ENCODE measurements at places on chromosomes 13 and 19.
A peak's percentile ranks its signal among the peaks of the same experiment; 100 is the strongest.

- no peak for DNase-seq
Measured at GRCh38 chr19:13094106-13094504, 8.6 kb downstream of the LYL1 start.

DNA sequence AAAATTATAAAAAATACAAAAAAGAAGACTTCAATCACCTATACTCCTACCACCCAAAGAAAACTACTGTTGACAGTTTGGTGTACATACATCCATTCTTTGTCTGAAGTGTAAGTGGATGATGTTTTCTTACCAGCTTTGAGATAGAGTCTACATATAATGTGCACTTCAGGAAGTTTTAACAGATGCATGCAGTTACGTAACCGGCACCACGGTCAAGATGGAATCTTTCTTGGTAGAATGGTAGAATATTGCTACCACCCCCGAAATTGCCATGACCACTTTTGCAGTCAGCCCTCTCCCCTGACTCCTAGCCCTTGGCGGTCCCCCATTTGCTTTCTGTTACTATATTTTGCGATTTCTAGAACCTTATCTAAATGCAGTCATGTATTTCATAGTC is 1.4 kb downstream of the CUL4A start:
- DNase-seq, result no peak

DNA sequence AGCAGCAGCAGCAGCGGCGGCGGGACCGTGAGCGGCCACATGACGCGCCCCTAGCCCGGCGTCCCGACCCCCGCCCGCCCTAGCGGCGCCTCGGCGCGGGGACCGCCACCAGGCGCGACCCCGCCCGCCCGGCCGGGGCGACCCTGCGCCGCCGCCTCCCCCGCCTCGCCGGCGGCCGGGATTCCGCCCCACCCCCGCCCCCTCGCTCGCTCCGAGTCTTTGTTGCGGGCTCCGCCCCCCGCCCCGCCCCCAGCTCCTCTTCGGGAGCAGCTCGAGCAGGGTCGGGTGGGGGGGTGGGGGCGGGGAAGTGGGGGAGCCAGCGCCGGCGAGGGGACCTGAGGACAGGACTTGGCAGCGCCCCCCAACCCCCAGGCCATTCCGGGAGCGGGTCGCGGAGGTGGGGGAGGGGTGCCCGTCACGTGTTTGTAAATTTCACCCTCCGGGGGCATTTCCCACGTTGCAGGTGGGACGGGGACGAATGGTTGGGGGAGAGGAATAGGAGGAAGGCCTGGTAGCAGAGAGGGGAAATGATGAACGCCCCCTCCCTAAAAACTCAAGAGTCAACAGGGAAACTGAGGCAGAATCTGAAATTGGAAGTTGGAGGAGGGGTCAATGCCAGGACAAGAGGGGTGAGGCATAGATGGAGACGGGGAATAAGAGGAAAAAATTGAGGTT is at the start of gene OLFM2:
Gene OLFM2, minus strand, starts transcription at position 190 of the 675 bp plus-strand sequence. Its CDS starts 149 bp downstream, at position 41.
- no peak for DNase-seq

GRCh38 chr19:1823539-1824251 is 11.6 kb upstream of the ATP8B3 start:
- no peak for DNase-seq

- no peak for DNase-seq
Measured at GRCh38 chr19:10335352-10335985, 2.1 kb upstream of the RAVER1 start.

DNA sequence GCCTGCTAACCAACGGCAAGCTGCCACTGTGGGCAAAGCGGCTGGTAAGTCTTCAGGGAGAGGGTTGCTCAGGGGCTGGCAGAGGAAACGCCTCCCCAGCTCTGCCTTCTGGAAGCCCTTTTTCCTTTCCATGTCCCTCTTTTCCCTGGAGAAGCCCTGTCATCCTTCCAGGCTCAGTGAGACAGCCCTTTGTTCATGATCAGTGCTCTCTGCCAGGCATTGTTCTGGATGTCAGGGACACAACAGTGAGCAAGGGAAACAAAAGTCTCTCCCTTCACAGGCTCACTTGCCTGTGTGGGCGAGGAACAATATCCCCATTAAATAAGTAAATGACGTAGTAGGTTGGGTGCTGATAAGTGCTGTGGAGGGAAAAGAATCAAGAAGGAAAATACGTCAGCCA is 13.9 kb upstream of the OVOL3 start:
- no peak for DNase-seq

GRCh38 chr19:42452590-42452989 is 9.8 kb upstream of the CXCL17 start:
- DNase-seq, result no peak

DNA sequence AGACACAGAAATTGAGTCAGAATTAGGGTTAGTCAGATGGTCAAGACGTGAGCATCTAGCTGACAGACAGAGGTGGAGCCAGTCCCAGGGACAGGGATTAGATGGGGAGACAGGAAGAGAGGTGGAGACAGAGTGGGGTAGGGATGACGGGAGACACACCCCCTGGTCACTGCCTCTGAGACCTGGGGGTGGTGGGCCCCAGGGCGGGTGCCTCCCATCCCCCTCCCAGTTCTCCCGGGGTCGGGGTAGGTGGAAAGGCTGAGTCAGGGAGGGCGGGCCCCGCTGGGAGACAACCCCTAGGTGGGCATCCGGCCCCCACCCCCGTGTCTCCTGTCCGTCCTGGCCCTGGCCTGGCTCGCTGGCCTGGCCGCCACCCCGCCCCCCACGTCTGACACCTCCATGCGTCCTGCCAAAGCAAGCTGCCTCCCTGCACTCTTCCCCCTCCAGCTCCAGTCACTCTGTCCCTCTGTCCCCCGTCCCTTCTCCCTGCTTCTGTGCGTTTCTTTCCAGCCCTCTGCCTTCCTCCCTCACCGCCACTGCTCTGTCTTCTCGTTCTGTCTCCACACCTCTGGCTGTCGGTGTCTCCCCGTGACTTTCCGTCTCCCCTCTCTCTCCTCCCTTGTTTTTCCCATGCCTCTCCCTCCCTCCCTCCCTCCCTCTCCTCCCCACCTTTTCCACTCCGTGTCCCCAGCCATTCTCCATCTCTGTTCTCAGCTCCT is 15.1 kb downstream of the CCDC97 start:
- DNase-seq, result no peak

DNA sequence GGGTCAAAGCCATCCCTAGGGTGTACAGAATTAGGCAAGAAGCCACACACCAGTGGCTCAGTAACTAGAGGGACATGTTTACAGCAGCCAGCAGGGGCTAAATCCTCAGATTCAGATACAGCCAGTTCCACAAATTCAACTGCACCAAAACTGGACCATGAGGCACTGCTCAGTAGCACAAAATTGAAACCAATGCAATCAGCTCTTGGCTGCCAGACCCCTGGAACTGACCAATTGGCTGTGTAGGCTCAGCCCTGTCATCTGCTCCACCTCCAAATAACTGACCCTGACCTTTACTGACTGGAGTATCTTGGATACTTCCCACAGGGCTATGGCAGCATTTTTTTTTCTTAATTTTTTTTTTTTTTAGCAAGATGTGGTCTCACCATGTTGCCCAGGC is 226.5 kb downstream of the FOXO1 start:
- DNase-seq, result no peak

DNA sequence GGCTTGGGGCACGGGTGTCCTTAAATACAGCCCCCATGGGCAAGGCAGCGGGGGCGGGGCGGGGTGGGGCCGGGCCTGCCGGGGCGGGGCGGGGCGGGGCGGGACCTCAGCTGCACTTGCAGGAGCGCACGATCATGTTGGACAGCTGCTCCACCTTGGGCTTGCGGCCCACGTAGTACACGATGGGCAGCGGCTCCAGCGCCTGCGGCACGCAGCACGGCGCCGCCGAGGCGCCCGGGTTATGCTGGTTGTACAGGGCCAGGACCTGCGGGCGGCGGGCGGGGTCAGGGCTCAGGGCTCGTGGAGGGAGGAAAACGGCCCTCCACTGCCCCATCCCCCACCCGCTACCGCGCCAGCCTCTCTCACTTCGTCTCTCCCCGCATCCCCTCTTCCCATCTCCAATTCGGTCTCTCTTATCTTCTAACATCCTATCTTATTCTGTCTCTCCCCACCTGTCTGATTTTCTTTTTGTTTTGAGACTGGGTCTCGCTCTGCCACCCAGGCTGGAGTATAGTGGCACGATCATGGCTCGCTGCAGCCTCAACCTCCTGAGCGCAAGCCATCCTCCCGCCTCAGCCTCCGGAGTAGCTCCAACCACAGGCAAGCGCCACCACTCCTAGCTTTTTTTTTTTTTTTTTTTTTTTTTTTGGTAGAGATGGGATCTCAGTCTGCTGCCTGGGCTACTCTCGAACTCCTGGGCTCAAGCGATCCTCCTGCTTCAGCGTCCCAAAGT is 21.1 kb downstream of the CCDC97 start:
- DNase-seq, result no peak

GRCh38 chr13:26213982-26214381 is 8.1 kb downstream of the RNF6 start:
- DNase-seq, result no peak

- no peak for DNase-seq
Measured at GRCh38 chr13:75566658-75567057, 17.1 kb downstream of the UCHL3 start.

GRCh38 chr13:98345107-98345935 is 168.3 kb upstream of the RNF113B start:
- no peak for DNase-seq

GRCh38 chr13:23610966-23611491 is 40.8 kb downstream of the TNFRSF19 start:
- no peak for DNase-seq

DNA sequence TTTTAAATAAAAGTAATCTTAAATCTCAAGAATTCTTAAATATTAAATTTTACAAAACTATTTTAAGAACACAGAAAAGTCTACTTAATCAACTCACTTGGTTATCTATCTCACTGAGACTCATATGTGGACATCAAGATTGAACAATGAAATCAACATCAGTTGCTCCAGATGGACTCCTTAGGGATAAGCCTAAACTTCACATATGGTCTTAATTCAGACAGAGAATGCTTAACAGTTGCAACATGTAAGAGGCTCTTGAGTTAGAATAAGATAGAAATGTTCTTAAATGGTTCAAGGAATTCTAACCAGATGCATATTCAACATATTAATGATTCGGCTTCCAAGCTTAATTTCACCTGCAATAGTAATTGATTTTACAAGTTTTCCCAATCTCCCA is 1730.9 kb downstream of the PCDH9 start:
- no peak for DNase-seq

GRCh38 chr19:45368737-45369340 is 1.5 kb downstream of the ERCC2 start:
- DNase-seq, result no peak

DNA sequence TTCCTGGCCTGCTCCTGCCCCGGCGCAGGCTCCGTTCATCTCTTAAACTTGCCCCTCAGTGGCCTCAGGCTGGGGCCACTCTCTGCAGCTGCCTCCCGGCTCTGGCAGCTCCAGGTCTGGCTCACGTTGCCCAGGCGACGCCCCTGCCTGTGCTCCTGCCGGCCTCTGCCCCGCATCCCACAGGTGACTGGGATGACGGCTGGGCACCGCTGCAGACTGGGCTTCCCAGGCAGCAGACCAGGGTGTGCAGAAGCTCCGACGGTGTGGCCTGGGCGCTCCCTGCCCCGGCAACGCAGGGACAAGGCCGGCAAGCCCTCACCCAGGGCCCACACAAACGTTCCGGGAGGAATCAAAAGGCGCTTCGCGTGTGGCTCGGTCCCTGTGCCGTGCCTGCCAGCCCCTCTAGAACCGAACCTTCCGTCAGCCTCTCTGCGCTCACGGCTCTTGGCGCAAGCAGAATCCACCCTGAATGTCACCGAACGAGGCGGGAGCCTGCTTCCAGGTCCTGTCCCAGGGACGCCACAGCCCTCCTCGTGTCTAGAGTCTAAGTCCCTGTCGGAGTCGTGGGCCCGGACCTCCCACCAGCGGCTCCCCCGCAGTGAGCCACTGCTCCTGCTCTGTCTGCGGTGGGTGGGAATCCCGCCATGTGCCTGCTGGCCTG is 64.8 kb downstream of the MLLT1 start:
- DNase-seq, result no peak

GRCh38 chr19:40663695-40664692 is 26.5 kb downstream of the NUMBL start:
- peak; percentile 11 for DNase-seq

DNA sequence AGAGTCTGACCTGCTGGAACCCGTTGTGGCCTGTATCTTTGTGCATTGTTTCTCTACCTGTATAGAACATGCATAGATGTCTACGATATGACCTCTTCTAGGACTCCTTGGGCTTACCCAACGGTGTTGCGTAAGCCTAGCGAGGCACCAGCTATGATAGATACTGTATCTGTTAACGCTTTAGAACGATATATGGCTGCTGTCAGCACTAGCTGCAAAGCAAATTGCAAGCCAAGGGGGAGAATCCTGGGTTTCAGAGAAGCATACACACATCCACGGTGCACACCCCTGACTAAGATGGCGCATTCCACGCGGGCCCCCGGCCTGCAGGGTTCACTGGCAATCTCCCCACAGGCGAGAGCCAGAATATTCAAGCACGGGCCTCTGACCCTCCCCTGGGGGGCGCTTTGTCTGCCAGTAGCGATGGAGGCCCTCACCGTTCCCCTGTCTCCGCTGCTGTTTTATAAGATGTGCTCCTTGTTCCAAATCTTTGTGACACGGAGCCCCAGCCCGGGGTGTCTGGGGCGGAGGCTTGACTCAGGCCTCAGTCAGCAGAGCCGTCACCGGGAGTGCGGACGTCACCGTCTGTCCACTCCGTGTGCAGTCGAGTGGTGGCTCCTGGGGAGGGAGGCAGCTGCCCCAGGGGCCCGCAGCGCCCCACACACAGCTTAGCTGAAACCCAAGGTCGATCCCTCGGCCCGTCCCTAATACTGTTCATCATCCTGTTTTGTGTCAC is 12.9 kb upstream of the RPS15 start:
- no peak for DNase-seq

DNA sequence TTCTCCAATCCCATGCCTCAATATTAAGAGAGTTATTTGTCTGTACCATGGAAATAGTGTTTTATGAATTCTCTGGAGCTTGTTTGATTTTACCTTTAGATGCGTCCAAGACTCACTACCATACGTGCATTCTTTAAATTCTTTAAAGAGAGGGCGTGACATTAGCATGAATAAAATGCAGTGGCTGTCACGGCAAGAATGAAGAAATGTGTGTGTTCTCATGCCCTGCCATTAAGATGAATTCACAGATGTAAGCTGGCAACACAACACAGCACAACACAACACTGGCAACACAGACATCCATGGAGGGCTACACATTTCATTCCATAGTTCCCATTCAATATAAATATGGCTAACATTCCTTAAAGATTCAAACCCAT is 213.4 kb downstream of the ENOX1 start:
- DNase-seq, result no peak

DNA sequence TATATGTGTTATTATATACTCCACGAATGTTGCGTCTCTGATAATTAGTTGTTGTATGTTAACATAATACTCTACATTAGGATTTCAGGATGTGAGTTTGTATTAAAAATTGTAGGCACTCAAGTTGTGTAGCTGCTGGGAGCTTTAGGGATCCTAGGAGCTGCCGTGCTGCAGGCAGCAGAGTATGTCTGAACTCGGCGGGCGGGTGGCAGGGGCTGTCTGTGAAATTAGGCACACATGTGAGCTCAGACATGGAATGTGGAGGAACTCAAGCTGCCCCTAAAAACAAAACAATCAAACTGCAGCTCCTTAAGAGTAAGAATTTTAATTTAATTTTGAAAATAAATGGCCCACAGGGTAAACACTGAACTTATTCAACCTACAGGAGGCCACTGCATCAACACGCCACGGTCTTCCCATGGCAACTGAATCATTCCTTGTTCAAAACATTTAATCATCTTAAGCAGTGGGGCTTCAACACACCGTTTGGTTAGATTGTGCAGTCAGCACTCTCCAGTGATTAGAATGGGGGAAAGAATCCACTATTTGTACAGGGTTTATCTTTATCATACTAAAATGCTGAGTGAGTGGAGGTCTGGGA is 22.7 kb downstream of the SERTM1 start:
- no peak for DNase-seq
